Fibroblast of skin of right quadriceps (primary cell): ENCODE measurements at places on chromosomes 5 and 9.

GRCh38 chr5:110338341-110339083, 388.0 kb downstream of the TMEM232 start:
- no peak for DNase-seq

GRCh38 chr9:110546411-110546871, 33.1 kb downstream of the SVEP1 start:
- no peak for DNase-seq

- DNase-seq, result no peak
Measured at GRCh38 chr5:164998590-164998989, 1493.2 kb downstream of the MAT2B start.

- DNase-seq, result no peak
Measured at GRCh38 chr5:59275170-59275509, 618.4 kb downstream of the PDE4D start.

GRCh38 chr9:87067426-87067825, 120.1 kb upstream of the GAS1 start:
- no peak for DNase-seq

DNA sequence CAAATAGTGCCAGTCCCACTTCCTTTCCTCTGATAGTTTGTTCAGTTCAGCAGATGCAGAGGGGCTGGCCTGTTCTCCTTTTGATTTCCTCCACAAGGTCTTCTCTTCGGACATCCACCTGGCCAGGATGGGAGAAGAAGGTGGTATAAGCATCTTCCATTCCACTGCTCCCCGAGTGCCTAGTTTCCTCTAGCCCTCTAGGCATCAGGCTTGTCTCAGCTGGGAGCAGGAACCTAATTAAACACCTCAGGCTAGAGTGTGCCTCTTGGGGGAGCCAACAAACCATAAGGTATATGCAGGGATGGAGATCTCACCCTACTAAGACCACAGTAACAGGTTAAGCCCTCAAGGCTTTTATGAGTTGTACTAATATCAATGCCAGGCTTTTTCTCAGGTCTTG, 835 bp upstream of the DND1 start:
- no peak for DNase-seq

DNA sequence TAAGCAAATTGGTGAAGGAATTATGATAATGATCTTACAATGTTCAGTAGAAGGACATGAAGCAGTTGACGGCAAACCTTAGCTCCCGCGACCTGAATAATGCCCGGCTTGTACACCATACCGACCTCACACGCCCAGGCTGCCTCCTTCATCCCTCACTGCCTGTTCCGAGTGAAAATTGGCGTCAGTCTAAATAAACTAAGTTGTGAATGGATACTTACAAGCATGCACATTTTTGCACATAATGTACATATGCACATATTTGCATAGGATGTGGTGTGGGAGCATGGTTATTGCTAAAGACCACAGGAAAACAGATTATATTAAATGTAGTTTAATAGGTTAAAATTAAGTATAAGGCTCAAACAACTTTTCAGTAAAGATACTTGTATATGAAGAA, 14.9 kb downstream of the OR2Y1 start:
- no peak for DNase-seq

GRCh38 chr5:146394486-146394885, 52.6 kb upstream of the TCERG1 start:
- DNase-seq, result no peak
